Activated CD4-positive, alpha-beta memory T cell treated with anti-CD3 and anti-CD28 coated beads for 36 hours (primary cell): ENCODE measurements at places on chromosomes 6 and 20.

DNA sequence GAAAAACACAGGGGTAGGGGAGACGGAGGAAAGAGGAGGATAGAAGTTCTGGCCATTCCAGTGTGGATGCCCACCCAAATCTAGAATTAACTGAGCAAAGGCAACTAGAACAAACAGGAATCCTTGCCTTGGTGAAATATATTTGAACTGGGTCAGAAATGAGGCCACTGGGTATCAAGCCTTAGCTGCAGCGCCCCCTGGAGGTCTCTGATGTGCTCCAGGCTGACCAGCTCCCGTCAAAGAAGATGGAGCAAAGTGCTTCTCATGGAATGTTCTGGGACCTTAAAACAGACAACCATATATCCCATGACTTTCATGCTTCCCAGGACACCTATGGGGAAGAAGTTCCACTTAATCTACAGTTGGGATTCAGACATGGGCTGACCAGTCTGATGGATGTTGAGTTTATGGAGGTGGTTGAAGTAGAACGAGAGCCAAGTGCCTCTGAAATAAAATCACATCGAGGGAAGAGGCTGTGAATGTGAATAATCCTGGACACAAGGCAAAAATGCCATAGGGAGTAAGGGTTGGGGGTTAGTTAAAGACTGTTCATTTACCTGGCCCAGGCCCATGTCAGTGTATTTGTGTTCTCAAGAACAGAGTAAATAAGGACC, 50.4 kb downstream of the HLA-DPB1 start:
- DNase-seq, result peak; percentile 75

DNA sequence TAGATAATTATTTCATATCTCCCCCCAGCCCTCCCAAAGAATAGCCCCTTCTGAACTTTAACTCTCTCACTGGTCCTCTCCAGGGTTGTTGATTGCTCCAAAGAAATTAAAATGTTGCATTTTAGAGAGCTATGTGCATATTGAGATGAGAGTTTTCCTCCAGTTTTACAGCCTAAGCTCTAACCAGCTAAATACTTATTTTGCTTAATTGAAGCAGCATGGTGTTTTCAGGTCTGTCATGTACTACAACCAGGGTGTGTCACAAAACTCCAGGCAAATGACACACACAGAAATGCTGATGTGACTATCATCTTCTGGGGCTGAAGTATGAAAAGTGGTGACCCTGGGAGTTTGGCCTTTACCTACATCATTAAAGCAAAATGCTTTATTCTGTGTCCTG, 196.8 kb upstream of the STXBP5 start:
- no peak for DNase-seq

DNA sequence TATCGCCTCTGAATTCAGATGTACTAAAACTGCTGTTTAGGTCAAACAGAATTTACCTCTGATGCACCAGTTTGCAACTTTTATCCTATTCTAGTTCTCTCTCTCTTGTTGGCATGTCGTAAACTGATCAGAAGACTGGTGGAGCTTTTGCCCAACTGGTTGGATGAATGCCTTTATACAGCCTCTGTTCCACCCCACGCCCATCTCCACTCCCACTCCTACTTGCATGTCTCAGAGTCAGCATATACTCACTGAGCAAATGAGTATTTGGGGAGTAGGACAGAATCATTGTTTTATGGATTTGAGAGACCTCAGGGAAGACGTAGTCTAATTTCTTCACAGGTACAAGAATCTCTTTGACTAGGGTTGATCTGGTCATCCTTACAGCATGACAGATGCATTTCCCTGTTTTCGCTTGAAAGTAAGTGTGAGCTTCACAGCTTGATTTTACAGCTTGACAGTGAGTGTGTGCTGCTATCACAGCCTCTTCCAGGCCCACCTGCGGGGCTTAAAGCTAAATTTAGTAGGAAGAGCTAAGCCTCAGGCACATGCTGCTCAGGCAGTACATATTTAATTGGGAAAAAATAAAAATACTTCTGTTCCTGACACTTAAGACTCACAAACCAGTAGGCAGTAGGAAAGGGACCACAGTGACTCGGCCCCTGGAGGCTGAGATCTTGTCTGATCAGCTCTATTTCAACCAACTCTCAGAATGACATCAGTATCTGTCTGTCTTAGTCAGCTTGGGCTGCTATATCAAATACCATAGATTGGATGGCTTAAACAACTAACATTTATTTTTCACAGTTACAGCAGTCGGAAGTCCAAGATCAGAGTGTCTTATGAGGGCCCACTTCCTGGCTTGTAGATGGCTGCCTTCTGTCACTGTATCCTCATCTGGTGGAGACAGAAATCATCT, 30.4 kb downstream of the TRMT6 start:
- DNase-seq, result peak; percentile 46

- no peak for DNase-seq
These were observed 237.7 kb downstream of the HIVEP2 start for GRCh38 chr6:142707255-142707654.

- DNase-seq, result no peak
These were observed 12.2 kb downstream of the BAK1 start for GRCh38 chr6:33567836-33568235.

DNA sequence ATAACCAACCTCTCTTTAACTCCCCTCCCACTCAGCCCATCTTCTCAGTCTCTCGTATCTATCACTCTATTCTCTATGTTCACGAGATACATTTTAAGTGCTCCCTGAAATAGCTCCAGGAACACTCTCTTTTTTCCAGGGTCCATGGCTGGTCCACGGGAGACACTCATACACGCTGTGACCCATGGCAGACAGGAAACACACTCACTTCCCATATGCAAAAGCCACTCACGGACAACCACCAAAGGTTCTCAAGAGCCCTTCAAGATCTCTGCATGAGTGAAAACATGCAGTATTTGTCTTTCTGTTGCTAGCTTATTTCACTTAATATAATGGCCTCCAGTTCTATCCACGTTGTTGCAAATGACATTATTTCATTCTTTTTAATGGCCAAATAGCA, 71.4 kb upstream of the PCSK2 start:
- no peak for DNase-seq

GRCh38 chr6:134240665-134241431, 77.1 kb downstream of the SGK1 start:
- peak; percentile 81 for DNase-seq

DNA sequence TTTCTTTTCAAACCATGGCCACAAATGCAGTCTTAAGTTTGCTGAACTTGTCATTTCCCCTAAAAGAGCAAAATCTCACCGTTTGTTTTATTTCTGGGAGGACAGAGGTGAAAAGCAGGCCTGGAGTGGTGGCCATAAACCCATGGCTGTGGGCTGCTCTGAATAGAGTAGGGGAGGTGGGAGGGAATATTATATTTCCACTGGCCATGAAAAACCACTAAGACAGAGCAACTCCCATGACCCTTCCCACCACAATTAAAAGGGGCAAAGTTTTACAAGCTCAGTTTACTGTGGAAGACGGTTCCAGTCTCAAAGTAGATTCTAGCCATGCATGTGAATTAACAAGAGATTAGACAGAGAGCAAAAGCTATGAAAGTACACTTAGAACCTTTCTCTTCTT, 59.0 kb downstream of the IYD start:
- no peak for DNase-seq

DNA sequence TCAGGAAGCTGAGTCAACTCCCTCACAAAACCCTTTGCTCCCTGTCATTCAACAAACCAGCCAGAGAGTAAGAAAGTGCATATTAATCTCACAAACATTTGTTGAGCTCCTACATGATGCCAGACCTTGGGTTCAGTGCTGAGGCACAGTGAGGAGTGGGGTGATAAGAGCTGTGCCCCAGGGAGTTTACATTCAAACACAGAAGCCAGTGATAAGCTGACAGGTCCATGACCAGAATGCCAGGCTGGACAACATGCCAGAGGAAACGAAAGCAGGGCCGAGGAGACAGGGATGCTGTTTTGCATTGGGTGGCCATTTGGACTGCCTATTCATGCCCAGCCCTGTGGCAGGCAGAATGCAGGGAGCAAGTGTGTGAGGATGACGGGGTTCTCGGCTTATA, 76.7 kb downstream of the LRFN2 start:
- DNase-seq, result no peak

- no peak for DNase-seq
These were observed 7.9 kb upstream of the NELFCD start for GRCh38 chr20:58973179-58973578.

DNA sequence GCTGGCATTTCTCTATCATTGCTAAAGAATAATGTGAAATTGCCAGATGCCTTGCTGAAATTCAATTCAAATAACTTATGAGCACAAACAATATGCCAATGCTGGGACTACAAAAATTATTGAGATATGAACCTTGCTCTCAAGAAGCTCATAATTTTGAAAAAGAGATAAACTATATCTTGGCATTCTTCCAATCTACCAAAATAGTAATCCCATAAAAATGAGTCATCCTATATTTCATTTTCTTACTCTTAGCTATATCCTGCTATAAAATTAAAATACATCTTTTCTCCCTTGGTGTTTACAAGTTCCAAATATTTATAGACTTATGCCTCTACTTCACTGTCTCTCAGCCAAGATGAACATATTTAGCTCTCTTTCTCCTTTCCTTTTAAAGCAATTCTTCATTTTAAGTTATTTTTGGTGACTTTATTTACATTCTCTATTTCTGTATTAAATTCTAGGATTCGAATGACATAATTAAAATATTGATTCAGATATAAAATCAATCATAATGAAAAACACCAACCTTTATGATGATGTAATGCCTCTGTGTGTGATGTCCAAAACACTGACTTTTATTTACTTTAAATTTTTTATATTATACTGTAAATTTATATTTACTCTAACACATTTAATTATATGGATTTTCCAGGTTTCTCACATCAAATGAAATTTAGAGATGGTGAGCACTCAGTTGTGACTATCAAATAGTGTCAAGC, 152.6 kb downstream of the CDK19 start:
- DNase-seq, result no peak

DNA sequence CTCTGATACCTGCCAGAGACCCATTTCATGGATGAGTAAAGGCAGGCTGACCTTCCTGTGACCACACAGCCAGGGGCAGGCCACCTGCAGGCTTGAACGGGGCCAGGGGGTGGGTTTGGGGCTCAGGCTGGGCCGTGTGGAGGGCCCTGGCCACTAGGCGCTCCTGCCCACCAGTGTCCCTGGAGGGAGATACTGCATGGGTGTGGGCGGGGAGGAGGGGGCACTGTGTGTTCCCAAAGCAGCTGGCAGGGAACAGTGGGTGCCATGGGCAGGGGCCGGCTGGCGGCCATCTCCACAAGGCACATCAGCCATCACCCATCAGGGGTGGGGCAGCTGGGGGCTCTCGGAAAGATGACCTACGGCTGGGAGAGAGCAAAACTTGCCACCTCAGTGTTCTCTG, 15.4 kb downstream of the SRC start:
- DNase-seq, result no peak

- peak; percentile 80 for DNase-seq
These were observed 710 bp downstream of the BTBD9 start for GRCh38 chr6:38638941-38639497.

DNA sequence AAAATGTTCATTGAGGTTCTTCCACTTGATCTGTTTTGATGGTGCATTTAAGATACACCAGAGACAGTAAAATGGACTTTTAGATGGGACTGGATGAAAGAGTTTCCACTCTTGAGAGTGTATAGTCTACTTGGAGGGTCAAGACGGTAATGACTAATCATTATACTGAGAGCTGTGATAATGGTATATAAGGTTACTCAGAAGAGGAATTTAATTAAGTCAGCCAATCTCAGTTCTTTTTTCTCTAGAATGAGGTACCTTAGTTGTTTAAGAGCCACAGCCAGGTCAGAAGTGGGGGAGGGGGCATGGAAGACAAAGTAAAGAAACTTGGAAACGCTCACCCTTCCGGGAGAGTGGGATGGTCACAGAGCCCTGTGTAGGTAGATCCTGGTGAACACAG, 123.9 kb downstream of the MAP3K4 start:
- no peak for DNase-seq

- no peak for DNase-seq
These were observed 231.9 kb upstream of the FAM83B start for GRCh38 chr6:54614499-54615195.

GRCh38 chr6:136252441-136252840, 2.3 kb upstream of the MTFR2 start:
- DNase-seq, result no peak

DNA sequence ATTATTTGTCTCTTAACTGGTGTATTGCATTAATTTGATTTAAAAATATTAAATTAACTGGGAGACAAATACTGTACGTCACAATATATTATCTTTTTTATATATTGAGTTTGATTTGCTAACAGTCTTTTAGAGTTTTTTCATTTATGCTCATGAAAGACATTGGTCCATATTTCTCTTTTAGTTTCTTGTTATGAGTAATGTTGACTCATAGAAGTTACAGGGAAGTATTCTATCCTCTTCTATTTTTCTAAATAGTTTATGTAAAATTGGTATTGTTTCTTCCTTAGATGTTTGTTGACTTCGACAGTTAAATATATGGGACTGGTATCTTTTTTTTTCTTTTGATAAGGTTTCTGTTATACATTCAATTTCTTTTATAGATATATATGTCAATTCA, 1115.6 kb upstream of the CITED2 start:
- no peak for DNase-seq

DNA sequence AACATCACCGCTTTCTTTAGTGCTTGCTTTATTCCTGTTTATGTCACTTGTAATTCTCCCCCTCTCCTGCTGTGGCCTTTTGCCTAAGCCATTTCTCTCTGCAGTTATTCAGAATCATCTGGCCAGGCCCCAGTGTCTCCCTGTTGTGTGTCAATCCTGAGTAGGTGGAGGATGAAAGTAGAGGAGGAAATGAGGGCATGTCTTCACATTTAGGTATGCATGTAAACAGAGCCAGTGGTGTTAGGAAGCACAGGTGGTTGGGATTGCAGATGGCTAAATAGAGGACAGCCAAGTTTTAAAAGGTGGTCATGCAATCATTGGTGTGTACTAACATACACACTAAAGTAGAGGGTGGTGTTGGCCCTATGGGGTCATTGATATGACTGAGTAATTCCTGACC, 5.2 kb downstream of the PRSS35 start:
- no peak for DNase-seq

GRCh38 chr6:154356690-154357089, at the start of gene IPCEF1:
Gene IPCEF1 (minus strand): TSS chr6:154356803. CDS start chr6:154265947, 90,856 bp downstream.
- no peak for DNase-seq

DNA sequence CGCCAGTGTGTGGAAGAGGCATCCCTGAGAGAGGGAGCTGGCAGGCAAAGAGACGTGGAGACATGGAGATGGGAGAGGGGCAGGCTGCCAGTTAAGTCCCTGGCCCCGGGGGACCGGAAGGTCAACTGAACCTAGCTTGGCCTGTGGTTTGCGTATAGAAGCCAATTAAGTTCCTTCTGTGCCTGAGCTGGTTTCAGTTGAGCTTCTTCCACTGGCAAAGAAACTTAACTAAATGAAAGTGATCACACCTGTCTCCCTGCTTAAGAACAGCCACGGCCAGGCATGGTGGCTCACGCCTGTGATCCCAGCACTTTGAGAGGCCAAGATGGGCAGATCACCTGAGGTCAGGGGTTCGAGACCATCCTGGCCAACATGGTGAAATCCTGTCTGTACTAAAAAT, 26.7 kb upstream of the NNAT start:
- DNase-seq, result no peak
